ENCODE measurements at places on chromosomes 13 and 19. TPM values are rescaled to one million over a fixed set of nuclear protein-coding genes. Genes with fewer than 3 reads are reported as not detected.

GRCh38 chr13:79307866-79308298 lies 98.2 kb downstream of the RBM26 start:
- no peaks in the 10 kb centered on the region for H3K36me3 ChIP-seq
- no peak overlapping the region for H3K27ac ChIP-seq
- H3K4me3 ChIP-seq: no peak overlapping the region
- DNase-seq: no peak
- no peaks in the 10 kb centered on the region for H3K27me3 ChIP-seq

- H3K4me1 ChIP-seq: no peaks in the 10 kb centered on the region
- no peaks in the 10 kb centered on the region for H3K36me3 ChIP-seq
- H3K27ac ChIP-seq: no peak overlapping the region
Observed at GRCh38 chr19:44371815-44372480, 15.5 kb upstream of the ZNF112 start.

- no peak for DNase-seq
- no peak overlapping the region for H3K27ac ChIP-seq
- no peaks in the 10 kb centered on the region for H3K36me3 ChIP-seq
- no peaks in the 10 kb centered on the region for H3K4me1 ChIP-seq
- no peaks in the 10 kb centered on the region for H3K27me3 ChIP-seq
Observed at GRCh38 chr19:51226067-51226466, 1.2 kb downstream of the CD33 start.

DNA sequence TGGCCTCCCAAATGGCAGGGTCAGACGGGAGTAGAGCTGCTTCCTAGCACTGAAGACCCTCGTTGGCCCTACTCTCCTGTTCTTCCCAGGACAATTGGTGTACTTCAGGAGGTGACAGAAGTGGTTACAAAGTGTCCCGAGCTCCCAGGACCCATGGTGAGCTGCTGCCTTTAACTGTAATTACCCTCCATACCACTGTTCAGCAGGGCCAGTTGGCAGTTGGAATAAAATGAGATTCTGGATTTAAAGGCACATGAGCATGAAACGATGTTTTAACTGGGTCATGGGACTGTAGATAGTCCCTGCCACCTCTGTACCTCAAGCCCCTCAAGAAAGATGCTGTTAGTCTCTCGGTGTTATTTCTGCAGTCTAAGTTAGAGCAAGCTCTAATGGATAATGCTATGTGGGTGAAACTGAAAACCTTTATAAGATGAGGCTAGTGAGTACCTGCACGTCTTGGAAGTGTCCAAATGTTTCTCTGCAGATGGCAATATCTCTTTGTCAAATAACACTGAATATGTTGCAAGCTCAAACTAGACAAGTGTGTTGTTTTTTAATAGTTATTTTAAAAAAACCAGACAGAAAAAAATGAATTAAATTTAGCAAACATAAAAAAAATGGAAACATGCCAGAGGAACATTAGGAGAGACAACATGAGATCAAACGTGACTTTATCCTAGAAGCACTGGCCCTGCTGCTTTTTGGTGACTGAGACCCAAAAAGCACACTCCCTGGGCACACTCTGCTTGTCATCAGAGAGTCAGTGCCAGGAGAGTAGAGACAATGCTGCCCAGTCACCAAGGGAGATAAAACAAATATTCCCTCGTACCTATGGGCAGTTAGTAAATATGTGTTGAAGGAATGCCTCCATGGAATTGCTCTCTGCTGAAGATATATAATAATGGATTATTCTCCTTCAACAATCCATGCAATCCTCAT lies 266.3 kb downstream of the LMO7 start:
- H3K27ac ChIP-seq: no peak overlapping the region
- DNase-seq: no peak
- no peak overlapping the region for H3K4me3 ChIP-seq
- H3K36me3 ChIP-seq: no peaks in the 10 kb centered on the region
- no peaks in the 10 kb centered on the region for H3K4me1 ChIP-seq

GRCh38 chr13:111658145-111659100 lies 338.0 kb downstream of the TEX29 start:
- peak; percentile 25 for DNase-seq
- H3K27ac ChIP-seq: no peak overlapping the region
- H3K4me3 ChIP-seq: no peak overlapping the region
- no peaks in the 10 kb centered on the region for H3K4me1 ChIP-seq

DNA sequence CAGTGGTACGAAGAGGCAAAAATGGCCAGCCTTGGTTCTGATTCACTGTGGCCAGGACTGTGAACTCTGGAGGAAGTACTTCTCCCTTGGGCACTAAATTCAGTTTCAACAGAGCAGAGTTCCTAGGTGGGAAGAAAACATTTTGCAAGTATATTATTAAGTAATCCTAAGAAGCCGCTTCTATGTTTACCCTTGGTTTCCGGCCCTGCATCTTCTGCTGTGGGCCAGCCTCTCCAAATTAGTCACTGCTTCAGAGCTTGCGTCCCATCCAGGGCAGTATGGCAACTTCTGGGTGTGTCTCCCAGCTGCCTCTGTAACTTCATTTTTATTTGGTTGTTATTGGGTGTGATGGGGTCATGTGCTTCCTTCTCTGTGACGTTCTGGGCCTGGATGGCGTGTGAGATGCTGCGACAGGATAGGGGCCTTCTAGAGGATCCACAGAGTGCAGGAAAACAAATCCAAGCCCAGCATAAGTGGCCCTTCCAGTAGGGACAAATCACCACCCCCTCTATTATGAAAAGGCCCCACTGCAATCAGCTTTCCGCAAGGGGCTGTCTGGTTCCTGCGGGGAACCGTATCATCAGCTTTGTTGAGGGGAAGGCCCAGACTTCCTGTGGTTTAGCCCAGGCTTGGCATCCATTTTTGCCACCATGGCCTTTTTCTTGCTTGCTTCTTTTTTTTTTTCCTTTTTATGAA lies 55.1 kb upstream of the C1QTNF9 start:
- no peaks in the 10 kb centered on the region for H3K36me3 ChIP-seq
- no peak overlapping the region for H3K27ac ChIP-seq
- DNase-seq: no peak
- no peaks in the 10 kb centered on the region for H3K27me3 ChIP-seq

GRCh38 chr19:2950286-2951124 lies 5.7 kb upstream of the ZNF77 start:
- no peaks in the 10 kb centered on the region for H3K27me3 ChIP-seq
- peak; percentile 100 for DNase-seq
- peak overlapping the region; percentile 87 for H3K4me3 ChIP-seq
- peak overlapping the region; percentile 83 for H3K27ac ChIP-seq
- H3K36me3 ChIP-seq: no peaks in the 10 kb centered on the region

- H3K27me3 ChIP-seq: no peaks in the 10 kb centered on the region
- H3K4me3 ChIP-seq: no peak overlapping the region
- no peak for DNase-seq
- H3K36me3 ChIP-seq: no peaks in the 10 kb centered on the region
- no peak overlapping the region for H3K27ac ChIP-seq
Observed at GRCh38 chr19:12543855-12544254, 7.4 kb downstream of the ZNF564 start.

GRCh38 chr13:40517486-40518480 lies 148.7 kb downstream of the FOXO1 start:
- no peaks in the 10 kb centered on the region for H3K36me3 ChIP-seq
- no peak overlapping the region for H3K27ac ChIP-seq
- DNase-seq: no peak
- no peak overlapping the region for H3K4me3 ChIP-seq
- H3K27me3 ChIP-seq: no peaks in the 10 kb centered on the region
- no peaks in the 10 kb centered on the region for H3K4me1 ChIP-seq

DNA sequence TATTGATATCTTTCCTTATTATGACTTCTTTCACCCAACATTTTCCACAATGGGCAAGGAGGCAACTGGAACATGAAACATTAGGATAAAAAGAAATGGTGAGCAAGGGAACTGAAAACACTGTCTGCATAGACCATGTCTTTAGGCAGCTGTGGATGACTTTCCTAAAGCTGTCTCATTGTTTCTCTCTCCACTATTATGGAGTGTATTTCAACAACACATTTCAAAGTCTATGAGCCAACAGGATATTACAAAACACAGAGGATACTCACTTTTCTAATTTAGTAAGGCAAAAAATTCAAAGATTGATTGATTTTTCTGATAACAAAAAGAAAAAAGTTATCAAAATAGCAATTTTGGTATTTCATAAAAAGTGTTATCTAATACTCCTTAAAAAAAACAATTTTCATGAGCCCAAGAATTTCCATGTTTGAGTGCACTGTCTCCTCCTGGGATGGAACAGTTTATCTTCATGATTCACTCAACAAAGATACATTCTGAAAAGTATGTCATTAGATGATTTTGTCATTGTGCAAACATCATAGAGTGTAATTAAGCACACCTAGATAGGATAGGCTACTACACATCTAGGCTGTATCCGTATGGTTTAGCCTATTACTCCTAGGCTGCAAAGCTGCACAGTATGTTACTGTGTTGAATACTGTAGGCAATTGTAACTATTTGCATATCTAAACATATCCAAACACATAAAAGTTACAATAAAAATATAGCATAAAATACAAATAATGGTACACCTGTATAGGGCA lies 1568.4 kb downstream of the SLITRK5 start:
- no peak overlapping the region for H3K27ac ChIP-seq
- H3K36me3 ChIP-seq: no peaks in the 10 kb centered on the region
- H3K4me1 ChIP-seq: no peaks in the 10 kb centered on the region
- no peak for DNase-seq
- no peak overlapping the region for H3K4me3 ChIP-seq
- no peaks in the 10 kb centered on the region for H3K27me3 ChIP-seq

- no peaks in the 10 kb centered on the region for H3K4me1 ChIP-seq
- peak; percentile 70 for DNase-seq
- H3K27ac ChIP-seq: peak overlapping the region; percentile 41
- H3K36me3 ChIP-seq: no peaks in the 10 kb centered on the region
- no peaks in the 10 kb centered on the region for H3K27me3 ChIP-seq
Observed at GRCh38 chr19:35545855-35546381, 492 bp downstream of the TMEM147 start.

GRCh38 chr19:14059093-14059480 lies 2.8 kb downstream of the PALM3 start:
- no peak for DNase-seq
- no peaks in the 10 kb centered on the region for H3K27me3 ChIP-seq
- peaks cover 18% of the 10 kb centered on the region for H3K4me1 ChIP-seq
- H3K4me3 ChIP-seq: no peak overlapping the region

DNA sequence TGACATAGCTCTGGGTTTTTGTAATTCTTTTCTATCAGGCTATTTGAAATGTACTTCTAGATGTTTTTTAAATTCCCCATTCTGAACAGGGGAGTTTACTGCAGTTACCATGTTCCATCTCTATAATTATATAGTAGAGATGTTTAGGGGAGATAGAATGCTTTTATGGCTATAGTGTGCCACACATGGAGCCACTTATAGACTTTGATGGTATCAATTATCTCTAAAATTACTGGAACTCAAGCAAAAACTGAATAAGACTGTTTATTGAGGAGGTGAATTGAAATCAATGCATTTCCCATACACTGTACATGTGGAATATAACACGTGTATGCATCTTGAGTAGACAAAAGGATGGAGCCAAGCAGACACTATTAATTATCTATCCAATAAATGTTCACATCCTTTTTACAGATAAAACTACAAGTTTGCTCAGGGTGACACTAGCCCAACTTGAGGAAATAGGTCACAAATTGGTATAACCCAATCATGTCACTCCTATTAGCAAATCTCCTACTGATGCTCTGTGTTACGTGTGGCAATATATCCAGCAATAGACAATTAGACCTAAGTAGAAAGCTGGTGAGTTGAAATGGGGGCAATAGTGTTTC lies 1882.6 kb downstream of the PCDH9 start:
- no peak for DNase-seq
- H3K4me3 ChIP-seq: no peak overlapping the region
- no peaks in the 10 kb centered on the region for H3K4me1 ChIP-seq
- H3K27me3 ChIP-seq: no peaks in the 10 kb centered on the region
- H3K27ac ChIP-seq: no peak overlapping the region
- no peaks in the 10 kb centered on the region for H3K36me3 ChIP-seq

- no peaks in the 10 kb centered on the region for H3K36me3 ChIP-seq
- H3K27me3 ChIP-seq: no peaks in the 10 kb centered on the region
- peak; percentile 69 for DNase-seq
- H3K27ac ChIP-seq: peak overlapping the region; percentile 67
- no peaks in the 10 kb centered on the region for H3K4me1 ChIP-seq
Observed at GRCh38 chr13:101706651-101707050, 254.2 kb downstream of the ITGBL1 start.

The FOXA3 gene
- total RNA-seq: 27.8 TPM

The DCLK1 gene
- total RNA-seq: 0.09 TPM

The NALCN gene
- total RNA-seq: 0.22 TPM

The WDR87 gene
- not detected for total RNA-seq

The SELENOV gene
- not detected for total RNA-seq

The GJB6 gene
- total RNA-seq: not detected

The MOB3A gene
- 10.9 TPM for total RNA-seq

The BEST2 gene
- not detected for total RNA-seq

The RFPL4A gene
- total RNA-seq: not detected

The GDF15 gene
- 26.3 TPM for total RNA-seq

The ZNF253 gene
- total RNA-seq: 6.7 TPM

The GAPDHS gene
- total RNA-seq: not detected
